ENCODE measurements at places on chromosomes 5 and 9.

DNA sequence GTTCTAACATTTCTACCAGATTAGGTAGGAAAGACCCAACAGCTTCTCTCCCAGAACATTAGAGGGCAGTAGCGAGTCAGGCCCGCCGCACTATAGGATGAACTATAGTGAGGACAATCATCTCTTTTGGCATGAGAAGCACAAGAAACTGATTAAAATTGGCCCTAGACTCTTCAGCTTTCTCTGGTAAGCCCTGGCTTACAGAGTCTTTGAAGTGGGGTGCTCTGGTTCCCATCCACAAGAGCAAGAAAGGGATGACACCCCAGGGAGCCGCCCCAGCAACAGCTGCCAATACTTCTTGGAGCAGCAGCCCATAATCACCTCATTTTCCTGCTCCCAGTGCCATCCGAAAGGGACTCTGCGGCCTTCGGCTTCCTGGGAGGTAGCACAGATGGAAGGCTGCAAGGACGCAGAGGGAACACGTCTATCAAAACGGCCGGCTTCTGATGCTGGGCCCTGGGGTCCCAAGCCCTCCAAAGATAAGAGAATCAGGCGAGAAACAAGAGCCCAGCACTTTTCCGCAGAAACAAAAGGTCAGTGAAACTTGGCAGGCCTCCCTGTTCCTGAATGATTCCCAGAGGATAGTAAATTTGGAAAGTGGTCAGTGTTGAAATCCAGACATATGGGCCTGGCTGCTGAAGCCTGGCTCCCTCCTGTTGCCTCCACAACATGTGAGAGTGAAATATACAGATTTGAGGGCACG is 69.3 kb downstream of the HSD17B3 start:
- DNase-seq = no peak

DNA sequence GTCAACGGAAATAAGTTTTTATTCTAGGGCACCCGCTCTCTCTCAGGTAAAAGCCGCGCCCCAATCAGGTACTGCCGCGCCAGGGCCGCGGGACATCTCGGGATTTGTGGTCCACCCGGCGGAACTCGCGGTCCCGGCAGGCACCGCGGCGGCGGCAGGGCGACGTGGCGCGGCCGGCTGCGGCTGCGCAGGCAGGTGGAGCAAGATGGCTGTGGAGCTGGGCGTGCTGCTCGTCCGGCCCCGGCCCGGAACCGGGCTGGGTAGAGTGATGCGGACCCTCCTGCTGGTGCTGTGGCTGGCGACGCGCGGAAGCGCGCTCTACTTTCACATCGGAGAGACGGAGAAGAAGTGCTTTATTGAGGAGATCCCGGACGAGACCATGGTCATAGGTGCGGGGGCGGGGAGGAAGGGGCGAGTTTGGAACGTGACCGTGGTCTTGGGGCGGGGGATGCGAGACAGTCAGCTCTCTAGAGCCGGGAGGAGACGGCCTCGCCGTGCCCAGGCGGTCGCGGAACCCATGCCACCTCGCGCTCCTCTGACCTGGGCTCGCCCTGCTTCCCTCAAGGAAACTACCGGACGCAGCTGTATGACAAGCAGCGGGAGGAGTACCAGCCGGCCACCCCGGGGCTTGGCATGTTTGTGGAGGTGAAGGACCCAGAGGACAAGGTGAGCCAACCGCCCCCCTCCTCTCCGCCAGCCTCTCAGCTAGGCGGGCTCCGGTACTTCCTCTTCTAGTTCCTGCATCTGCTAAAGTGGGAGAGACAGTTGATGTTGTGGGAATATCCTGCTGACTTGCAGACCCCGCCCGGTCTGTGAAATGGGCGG is at the start of gene TMED9:
Gene TMED9, plus strand, starts transcription at position 194 of the 825 bp plus-strand sequence. Its CDS starts 12 bp downstream, at position 206.
- DNase-seq = peak; percentile 36

DNA sequence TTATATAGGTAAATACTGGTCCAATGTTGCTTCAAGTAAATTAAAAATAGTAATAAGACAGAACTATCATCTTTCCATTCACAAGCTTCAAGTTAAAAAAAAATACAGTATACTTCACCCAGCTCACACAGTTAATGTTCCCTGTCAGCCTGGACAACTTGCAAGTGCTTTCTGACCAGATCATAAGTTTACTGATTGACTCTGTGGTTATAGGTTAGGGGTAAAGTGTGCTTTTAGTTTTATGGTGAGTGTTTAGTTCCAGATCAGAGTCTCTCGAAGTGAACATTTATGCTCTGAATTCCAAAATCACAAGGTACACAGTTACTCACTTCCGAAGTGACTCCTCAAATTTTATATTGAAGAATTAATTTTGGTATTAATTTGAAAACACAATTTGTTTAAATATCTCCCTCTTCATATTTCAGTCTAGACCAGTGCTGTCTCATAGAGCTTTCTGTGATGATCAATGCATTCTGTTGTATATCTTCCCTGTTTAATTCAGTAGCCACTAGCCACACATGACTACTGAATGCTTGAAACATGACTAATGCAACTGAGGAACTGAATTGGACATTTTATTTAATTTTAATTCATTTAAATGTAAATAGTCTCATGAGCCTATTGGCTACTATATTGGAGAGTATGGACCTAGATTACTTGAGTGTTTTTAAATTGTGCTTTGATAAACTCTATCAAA is 90.7 kb downstream of the MEF2C start:
- DNase-seq = no peak

DNA sequence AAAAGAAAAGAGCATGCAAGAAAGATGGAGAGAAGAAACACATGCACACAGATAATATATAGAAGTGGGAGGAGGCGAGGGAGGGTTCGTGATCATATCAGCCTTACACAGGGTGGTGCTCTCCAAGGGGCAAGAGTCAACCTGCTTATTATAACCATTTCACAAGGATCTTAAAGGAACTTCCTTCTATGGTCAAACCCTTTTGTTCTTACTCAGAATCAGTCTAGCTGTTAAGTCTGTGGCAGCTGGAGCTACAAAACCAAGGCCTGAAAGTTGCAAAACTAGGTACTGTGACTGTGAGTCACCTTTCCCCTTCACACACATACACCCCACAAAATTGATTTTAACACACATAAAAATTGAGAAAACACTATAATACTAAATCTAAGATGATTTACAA is 18.5 kb upstream of the ERMP1 start:
- no peak for DNase-seq

DNA sequence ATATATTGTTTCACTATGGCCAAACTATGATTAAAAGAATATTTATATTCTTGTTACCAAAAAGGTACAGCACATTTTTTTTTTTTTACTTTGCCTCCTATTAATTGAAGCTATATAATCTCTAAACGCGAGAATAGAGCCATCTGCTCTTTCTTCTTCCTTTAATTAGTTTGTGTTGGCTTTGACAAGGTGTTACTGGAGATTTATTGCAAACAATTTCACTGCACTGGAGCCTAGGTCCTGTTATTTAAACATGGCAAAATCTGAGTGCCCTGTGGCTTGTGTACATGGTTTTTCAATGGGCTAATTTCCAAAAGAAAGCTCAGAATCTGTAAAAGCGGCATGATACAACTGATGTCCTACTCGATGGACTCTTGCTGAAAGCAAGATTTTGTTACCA is 40.8 kb upstream of the GABRG2 start:
- no peak for DNase-seq

- DNase-seq = no peak
Measured at GRCh38 chr9:94645901-94646300, 6.6 kb upstream of the FBP1 start.

DNA sequence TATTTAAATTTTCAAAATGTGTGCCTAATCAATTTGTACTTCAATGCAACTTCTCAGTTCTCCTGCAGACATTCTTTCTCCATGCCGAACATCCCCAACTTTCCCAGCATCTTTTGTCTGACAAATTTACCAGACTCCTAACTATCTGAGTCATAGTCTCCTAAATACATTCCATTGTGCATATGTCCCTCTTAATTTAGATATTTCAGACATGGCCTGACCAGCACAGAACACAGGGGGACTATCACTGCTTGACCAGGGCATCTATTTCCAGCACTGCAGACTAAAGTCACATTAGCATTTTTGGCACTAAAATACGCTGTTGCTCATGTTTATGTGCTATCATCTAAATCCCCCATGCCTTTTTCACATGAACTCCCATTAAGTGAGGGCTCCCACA is 71.9 kb downstream of the ITGA1 start:
- no peak for DNase-seq

GRCh38 chr9:21266733-21267484 is 27.1 kb upstream of the IFNA14 start:
- DNase-seq = no peak

- no peak for DNase-seq
Measured at GRCh38 chr5:164420161-164420560, 914.7 kb downstream of the MAT2B start.

DNA sequence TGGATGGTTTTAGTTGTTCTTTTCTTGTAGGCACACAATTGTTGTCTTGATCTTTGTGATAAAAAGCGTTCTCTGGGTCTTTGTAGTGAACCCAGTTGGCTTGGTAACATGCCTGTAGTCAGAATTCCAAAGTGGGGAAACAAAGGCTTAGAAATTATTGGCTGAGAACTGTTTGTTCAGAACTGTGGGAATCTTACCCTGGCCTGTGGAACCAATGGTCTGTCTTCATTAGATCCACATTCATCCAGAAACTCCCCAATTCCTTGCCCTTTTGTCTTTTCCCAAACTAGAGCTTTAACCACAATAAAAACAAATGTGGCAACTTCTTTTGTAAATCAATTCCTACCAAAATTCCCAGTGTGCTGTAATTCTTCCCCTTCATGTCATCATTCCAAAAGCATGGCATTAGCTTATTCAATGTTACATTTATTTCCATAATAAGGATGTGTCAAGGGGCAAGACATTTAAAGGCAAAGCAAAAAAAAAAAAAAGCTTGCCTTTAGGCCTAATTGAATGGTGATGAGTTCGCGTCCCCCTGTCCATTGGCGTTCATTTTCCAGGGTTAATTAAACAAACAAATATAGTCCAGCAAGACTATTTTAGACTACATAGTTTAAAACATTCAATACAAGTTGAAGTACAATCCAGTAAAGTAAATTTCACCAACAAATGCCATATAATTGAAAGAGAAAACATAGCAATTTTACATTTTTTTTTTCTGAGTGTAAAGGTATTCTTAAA is 249.8 kb upstream of the ZNF608 start:
- no peak for DNase-seq

GRCh38 chr5:65771266-65771665 is 49.3 kb downstream of the NLN start:
- no peak for DNase-seq

DNA sequence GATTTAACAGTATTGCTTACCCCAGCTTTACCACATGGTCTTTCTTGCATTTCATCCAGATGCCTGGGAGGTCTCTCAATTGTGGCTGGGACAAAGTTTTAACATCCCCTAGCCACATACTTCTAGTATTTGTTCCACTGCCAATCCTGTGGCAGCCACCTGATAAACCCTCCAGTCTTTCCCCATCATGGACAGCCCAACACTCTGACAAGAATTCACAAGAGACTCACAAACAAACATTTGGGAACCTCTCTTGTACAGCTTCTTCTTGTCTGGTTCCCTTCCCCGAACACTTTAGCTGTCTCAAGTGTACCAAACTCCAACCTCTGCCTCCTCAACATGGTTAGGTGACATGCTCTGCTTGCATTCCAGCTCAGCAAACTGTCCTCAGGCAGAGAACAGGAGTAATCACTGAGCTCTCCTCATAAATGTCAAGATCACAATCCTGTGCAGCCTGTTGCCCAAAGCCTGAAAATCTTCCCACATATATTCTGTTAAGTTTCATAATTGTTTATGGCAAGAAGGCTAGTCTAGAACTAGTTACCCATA is 59.7 kb downstream of the STRBP start:
- no peak for DNase-seq

DNA sequence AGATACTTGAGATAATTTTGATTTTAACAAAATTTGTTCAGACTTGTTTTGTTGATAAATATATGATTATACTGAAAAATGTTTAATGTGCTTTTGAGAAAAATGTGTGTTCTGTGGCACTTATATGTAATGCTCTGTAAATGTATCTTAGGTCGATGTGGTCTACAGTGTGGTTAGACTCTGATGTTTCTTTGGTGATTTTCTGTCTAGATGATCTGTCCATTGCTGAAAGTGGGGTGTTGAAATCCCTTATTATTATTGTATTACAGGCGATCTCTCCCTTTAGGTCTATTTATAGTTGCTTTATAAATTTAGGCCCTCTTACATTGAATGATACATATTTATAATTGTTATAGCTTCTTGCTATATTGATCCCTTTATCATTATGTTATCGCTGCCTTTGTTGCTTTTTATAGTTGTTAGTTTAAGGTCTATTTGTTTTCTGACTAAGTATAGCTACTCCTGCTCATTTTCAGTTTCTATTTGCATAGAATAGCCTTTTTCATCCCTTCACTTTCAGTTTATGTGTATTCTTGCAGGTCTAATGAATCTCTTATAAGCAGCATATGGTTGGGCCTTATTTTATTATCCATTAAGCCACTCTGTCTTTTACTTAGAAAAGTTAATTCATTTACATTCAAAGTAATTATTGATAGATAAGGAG is 124.3 kb downstream of the MRPS30 start:
- no peak for DNase-seq

- DNase-seq = no peak
Measured at GRCh38 chr5:33032271-33033070, 321.4 kb downstream of the NPR3 start.

DNA sequence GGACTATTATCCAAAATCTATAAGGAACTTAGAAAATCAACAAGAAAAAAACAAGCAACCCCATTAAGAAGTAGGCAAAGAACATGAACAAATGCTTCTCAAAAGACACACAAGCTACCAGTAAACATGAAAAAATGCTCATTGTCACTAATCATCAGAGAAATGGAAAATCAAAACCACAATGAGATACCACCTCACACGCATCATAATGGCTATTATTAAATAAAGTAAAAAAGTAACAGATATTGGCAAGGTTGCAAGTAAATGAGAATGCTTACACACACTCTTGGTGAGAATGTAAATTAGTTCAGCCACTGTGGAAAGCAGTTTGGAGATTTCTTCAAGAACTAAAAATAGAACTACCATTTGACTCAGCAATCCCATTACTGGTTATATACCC is 167.0 kb upstream of the DMRTA1 start:
- no peak for DNase-seq

- no peak for DNase-seq
Measured at GRCh38 chr9:14939378-14939777, 29.1 kb upstream of the FREM1 start.

- no peak for DNase-seq
Measured at GRCh38 chr9:86860006-86860405, 87.3 kb downstream of the GAS1 start.

GRCh38 chr5:151240924-151241635 is 11.9 kb upstream of the GM2A start:
- DNase-seq = no peak
